ENCODE measurements at places on chromosomes 5 and 9.
A peak's percentile ranks its signal among the peaks of the same experiment; 100 is the strongest.

DNA sequence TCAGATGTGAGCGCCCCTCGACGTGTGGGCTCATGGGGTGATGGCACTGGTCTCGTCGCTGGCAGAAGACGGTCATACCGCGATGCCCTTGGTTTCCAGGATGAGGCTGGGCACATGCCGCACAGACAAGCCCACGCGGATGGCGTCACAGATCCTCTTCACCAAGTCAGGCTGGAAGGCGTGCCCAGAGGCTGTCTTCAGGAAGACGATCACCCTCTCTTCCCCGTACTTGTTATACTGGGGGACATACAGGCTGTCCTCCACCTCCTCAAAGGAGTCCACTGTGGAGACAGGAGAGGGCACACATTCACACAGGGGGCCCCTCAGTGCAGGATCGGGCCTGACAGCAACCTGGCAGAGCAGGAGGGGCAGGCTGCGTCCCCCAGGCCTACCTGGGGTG is 41.9 kb upstream of the ZNF354A start:
- DNase-seq, result no peak

DNA sequence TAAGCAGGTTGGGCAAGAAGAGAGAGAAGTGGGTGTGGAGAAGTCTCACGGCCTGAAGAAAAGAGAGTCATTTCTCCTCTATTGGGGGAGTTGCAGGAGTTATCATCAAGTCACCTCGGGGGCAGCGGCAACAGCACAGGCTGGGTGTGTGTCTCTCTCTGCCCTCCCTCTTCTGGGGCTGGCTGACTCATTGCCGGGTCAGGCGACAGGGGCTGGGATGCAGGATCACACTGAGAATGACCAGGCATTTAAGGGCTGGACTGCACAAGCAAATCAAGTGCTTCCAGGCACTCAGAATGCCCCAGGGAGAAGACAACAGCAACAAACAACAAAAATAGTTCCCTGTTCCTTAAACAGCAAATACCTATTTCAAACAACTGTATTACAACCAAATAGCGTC is 6.3 kb upstream of the EQTN start:
- peak; percentile 82 for DNase-seq

DNA sequence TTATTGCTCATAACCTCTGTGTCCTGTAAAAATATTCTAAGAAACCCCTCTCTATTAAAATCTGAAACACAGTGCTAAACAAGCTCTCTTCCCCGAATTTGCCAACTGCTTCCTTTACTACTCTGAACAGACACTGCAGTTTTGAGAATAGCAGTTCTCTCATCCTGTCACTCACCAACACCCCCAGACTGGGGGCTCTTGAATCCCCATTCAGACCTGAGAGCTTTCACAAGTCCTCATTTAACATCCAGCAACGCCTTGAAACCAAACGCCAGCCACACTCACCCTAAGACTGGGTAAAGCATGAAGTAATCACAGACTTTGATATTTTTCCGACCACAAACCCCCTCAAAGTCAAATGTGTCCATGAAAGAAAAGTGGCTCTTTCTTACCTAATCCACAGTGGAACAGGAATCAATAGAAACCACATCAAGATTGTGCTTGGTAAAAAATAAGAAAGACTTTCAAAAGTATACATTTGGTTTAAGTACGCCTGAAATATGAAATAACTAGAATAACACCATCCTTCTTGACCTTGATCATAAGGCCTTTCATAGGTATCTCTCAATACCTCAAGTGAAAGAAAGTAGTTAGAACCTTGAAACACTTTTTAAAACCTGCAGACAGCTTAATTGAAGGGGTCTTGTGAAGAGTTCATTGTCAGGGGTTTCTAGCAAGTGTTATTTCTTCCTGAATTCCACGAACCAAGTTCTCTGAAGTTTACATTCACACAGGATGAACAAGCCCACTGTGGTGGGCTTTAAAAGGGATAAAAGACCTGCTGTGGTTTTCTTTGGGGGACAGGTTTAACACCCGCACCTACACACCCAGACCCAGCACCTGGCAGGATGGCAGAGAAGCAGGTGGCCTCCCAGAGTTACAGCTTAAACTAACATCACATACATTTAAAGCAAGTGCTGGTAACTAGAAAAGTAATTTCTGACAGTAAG is 412.6 kb downstream of the MLLT3 start:
- no peak for DNase-seq

DNA sequence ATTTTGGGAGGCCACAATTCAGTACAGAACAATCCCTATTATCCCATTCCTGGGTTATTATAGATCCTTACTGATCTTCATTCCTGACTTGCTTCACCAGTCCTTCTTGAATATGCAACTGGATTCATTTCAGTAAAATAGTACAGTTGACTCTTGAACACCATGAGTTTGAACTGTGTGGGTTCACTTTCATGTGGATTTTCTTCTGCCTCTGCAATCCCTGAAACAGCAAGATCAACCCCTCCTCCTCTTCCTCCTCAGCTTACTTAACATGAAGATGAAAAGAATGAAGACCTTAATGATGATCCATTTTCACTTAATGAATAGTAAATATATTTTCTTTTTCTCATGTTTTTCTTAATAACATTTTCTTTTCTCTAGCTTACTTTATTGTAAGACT is 8.3 kb upstream of the PDE8B start:
- DNase-seq, result no peak

DNA sequence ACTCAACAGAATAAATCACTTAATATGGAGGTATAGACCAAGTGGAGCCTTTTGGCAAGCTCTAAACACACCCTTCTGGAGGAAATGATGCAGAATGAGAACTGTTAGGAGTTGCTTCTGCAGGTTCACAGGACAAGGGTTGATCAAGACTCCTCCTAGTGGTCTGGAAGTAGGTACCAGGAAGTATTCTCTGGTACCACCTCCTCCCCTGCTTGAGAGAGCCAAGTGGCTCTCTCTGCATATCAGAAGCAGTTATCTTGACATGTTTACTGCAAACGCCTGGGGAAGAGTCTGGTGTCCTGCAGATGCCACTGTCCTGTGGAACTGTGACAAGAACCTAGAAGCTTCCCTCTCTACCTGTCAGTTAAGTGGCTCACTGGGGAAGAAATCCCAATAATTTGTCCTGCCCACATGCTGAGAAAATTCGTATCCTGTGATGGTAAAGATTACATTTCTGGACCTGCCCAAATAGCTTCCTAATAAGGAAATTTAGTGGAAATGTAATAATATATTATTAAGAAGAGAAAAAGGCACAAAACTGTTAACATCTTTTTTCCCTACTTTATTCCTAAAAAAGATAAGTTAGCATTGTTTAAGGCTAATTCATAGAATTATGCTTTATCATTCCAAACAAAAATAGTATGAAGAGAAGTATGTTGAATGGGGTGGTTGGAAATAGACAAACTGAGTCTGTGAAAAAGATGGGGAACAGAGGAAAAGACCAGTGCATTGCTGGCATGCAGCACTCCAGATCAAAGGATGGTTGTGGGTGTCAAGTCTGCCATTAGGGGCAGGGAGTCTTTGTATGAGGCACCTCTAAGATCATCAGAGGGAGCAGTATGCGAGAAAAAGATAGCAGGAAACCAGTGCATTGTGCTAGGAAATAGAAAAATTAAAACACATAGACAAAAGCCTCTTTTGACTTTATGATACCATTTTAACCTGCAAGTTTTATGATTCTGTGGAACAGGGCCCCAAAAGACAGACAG is 118.8 kb downstream of the CDC42SE2 start:
- peak; percentile 27 for DNase-seq

GRCh38 chr9:89676281-89676680 is 71.5 kb downstream of the GADD45G start:
- DNase-seq, result no peak

DNA sequence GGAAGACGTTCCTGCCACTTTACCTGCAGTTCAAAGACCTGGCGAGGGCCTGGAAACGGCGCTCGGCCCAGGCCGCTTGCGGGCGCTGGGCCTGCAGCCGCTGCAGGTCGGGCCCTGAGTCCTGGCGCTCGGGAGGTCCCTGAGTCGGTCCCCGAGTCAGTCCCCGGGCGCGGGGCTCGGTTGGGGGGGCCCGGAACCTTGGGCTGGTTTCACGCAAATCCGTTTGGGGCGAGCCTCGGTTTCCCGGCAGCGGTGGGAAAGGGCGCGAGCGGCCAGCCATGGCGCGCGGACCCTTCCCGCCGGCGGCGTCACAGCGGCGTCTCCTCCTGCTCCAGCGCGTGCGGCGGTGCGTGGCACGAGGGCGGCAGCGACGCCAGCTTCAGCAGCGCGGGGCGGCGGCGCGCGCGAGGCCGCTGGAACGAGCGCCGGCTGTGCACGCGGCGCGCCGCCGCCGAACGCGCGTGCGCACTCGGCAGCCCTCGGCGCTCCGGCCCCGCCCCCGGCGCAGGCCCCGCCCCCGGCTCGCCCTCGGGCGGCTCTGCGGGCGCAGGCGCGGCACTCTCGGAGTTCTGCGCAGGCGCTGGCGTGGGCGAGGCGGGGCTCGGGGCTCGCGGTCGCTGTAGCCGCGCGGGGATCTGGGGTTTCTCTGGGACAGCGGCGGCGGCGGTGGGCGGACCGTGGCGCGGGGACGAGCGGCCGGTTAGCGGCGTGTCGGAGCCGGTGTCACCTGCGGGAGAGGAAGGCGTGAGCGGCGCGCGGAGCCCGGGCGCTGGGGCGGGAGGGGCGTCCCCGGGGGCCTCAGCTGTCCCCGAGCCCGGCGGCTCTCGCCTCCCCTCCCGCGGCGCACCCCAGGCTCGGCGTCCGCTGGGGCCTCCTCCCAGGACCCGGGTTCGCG is 29.9 kb downstream of the EXOC3 start:
- DNase-seq, result peak; percentile 100

- peak; percentile 68 for DNase-seq
These were observed 31.4 kb downstream of the ANXA6 start for GRCh38 chr5:151126199-151126645.

DNA sequence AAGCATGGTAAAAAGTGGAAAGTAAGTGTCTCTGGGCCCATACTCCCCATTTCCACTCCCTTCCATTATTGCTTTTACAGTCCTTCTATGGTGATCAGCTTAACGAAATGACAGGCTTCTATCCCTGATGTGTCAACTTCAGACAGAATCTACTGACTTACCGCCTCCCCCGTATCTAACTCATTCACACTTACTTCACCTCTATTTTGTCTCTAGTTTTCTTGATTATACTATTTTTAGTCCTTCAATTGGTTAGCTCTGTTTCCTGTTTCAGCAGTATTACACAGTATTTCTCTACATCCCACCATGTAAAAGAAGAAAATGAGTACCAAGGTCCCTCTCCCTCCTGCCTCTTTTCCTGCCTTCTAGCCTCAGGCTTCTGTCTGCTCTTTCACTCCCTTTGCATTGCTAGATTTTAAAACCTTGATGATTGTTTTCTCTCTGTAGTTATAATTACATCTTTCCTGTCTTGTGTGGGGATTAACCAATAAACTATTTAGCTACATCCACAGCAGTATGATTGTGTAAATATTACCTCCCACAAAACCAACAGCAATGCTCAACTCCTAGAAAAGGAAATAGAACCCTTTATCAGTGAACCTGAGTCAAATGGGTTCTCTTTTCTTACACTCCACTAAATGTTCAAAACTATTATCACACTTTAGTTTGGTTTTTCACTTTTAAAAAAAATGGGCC is 53.4 kb downstream of the GNAQ start:
- no peak for DNase-seq

Measured in urothelium cell line (cell line).